CD4-positive, alpha-beta T cell treated with Interferon gamma for 1 hour (primary cell): ENCODE measurements at places on chromosomes 16 and 17.

GRCh38 chr16:72715267-72715666, 332.7 kb downstream of the ZFHX3 start:
- no peak for DNase-seq

- DNase-seq, result no peak
Observed at GRCh38 chr16:84943620-84944019, 67.7 kb downstream of the ZDHHC7 start.

DNA sequence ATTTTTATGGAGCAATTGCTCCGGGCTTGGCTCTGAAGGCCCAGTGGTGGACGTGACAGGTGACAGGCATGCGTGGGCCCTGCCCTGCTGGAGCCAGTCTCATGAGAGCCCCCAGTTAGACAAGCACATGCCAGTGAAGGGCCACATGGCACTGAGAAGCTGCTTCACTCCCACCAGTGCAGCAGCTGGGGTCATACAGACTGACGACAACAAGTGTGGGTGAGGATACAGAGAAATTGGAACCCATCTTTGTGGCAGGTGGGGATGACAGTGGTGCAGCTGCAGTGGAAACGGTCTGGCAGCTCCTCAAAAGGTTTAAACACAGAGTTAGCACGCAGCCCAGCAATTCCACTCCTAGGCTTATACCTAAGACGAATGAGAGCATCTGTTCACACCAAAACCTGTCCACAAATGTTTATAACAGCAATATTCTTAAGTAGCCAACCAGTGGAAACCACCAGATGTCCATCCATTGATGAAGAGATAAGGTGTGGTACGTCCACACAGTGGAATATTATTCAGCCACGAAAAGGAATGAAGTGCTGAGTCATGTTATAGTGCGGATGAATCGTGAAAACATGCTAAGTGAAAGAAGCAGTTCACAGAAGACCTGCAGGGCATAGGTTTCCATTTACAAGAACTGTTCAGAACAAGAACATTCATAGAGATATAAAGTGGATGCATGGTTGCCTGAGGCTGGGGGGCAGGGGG, 12.5 kb upstream of the CIBAR2 start:
- no peak for DNase-seq

DNA sequence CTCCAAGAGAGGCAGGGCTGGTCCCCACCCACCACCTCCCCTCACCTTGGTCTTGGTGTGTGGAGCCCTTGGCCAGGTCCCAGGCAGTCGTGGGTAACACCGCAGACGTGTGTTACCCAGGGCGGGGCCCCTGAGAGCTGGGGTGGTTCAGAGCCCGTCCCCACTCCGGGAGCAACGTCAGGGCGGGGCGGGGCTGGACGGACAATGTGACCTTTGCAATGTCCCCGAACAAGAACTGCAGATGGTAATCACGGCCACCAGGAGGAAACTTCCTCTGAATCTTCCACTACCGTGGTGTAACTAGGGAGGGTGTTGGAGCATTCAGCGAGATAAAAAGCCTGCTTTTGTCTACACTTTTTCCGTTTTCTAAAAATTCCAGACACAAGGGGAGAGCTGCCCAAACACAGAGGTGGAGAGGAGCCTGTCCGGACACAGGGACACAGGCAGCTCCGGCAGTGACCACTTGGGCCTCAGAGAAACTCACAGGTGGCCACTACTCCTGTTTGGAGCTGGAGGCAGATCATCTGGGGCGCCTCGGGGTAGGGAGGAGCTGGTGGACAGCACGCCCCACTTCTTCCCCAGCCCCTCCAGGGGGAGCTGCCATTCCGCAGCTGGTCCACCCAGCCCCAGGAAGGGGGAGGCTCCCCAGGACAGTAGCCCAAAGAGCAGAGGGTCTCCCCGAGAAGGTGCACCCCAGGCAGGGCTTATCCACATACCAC, 14.2 kb upstream of the SLC38A10 start:
- DNase-seq, result peak; percentile 76

DNA sequence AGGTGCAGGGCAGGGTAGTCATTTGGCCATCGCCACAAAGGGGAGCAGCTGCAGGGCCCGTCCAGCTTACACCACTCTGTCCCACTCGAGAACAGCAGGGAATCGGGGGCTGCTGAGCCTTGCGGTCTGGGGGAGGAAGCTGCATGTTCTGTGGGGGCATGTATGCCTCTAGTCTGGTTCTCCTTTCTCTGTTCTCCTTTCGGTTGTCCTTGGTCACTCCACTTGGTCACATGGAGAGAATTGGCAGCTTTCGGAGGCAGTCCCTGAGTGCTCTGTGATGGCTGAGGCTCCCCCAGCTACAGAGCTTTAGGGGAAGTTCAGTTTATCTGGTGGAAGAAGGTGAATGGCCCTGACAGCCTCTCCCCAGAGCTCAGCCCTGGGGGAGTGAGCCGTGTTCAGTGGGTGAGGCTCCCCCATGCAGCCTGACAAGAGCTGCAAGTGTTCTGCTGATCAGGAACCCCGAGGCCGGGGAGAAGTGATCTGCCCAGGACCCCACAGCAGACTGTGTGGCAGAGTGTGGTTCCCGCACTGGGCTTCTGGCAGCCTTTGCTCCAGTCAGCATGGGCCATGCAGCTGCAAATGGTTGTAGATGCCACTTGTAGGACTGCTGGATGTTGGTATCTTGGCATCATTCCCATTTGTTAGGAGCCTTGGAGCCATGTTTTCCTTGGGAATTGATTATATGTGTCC, 22.3 kb upstream of the SMPD3 start:
- peak; percentile 67 for DNase-seq

DNA sequence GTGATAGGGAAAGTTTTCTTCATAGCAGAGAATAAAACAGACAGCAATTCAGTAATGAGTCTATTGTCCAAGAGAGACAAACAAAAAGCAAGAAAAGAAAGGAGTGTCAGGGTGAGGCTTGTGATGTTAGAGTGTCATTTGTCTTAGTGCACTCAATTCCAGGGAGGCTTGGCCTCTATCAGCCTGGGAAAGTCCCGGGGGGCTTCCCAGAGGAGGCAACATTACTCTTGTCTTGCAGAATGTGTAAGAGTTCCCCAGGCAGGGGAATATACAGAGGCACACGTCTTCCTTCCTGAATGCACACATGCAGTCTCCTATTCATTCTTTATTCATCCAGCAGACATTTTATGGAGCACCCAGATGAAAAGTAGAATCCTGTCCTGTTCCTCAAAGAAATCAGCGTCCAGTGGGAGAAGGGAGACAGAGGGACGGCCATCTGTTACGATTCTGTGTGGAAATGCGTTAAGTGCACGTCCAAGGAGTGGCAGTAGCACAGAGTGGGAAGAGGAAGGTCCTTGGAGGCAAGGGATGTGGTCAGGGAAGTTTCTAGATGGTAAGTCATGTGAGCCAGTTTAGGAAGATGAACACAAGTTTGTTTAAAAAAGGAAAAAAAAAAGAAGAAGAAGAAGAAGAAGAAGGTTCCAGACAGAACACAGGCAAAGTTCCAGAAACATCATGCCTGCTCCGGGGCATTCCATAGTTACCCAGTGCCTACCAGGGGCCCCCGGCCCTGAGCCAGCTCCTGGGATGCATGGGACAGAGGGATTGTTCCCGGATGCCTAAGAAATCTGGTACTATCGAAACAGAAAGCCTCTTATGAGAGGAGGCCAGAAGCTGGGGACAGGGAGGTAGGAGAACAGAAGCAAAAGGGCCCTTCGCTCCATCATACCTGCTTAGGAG, 21.1 kb downstream of the CACNG4 start:
- DNase-seq, result no peak

DNA sequence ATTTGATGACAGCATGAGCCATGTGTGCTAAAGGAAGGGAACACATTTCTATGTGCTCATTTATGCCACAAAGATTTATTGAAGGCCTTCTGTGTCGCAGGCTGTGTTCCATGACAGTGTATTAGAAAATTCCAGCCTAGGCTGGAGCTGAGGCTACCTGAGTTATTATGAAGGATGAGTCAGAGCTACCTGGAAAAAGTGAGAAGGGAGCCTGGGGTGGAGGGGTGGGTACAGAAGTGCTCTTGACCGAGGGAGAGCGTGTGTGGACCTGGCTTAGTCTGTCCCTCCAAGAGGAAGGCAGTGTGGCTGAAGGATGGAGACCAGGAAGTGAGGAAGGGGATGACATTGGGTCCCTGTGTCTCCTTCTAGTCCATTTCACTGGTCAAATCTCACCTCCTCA, 98.3 kb downstream of the N4BP1 start:
- no peak for DNase-seq

DNA sequence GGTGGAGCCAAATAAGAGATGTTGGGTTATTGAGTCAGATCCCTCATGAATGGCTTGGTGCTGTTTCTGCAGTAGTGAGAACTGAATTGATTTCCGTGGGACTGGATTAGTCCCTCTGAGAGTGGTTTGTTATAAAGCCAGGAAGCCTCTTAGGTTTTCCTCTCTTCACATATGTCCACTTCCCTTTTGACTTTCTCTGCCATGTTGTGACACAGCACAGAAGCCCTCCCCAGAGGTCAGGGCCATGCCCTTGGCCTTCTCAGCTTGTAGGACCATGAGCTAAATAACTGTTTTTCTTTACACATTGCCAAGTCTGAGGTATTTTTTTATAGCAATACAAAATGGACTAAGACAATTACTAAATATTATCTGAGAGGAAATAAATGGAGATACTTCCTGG, 10.3 kb upstream of the HAPSTR1 start:
- no peak for DNase-seq

DNA sequence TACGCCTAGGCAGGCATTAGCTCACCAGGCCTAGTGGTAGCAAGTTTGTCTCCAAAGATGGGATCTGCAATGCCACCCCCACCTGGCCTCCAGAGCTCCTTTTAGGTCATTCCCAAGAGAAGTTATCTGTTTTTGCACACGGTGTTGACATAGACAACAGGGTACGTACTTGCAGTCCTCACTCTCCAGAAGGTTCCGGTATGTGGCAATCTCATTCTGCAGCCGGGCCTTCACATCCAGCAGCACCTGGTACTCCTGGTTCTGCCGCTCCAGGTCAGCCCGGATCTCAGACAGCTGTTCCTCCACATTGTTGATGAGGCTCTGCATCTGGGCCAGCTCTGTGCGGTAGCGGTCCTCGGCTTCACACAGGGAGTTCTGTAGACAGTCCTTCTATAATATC, 9.8 kb upstream of the KRT31 start:
- no peak for DNase-seq

DNA sequence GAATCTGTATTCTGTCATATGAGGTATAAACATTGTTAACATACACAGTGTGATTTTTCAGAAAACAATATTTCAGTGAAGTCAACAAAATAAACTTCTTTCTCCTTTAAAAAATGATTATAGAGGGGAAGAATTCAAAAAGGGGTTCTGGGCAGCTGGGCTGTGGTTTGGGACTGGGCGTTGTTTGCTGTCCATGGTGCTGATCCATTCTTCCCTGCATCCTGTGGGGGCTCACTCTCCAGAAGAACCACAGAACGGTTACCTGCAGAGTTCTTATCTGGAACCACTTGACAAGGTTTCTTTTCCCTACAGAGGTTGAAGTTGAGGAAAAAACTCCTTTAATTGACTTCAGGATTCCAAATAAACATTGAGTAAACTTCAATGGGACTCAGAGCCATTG, 1091.0 kb downstream of the CDH8 start:
- DNase-seq, result no peak

DNA sequence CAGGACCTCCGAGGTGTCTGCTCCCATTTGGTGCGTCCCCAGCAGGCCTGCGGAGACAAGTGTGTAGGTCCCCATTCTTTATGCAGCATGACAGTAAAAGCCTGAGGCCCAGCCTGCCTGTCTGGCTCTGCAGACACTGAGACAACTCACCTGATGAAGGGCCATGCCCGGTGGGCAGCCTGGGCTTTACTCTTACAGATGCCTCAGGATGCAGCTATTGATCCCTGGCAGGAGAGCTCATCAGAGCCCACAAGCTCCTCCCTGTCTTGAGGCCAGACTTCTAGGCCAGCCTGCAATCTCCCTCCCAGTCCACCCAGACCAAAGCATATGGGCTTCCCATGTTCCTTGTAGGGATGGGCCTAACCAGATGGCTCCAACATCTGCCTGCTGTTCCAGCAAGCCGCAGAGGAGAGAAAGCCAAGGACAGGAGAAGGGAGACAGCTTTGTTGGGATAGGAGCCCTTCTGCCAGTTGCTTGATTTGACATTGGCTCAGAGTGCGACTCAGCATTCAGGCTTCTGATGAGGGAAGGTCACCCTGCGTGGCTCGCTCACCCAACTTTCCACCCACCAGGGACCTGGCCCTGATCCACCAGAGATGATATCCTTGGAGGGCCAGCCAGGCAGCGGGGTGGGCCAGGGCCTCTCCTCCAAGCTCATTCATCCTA, 87.5 kb downstream of the SOCS1 start:
- DNase-seq, result no peak

DNA sequence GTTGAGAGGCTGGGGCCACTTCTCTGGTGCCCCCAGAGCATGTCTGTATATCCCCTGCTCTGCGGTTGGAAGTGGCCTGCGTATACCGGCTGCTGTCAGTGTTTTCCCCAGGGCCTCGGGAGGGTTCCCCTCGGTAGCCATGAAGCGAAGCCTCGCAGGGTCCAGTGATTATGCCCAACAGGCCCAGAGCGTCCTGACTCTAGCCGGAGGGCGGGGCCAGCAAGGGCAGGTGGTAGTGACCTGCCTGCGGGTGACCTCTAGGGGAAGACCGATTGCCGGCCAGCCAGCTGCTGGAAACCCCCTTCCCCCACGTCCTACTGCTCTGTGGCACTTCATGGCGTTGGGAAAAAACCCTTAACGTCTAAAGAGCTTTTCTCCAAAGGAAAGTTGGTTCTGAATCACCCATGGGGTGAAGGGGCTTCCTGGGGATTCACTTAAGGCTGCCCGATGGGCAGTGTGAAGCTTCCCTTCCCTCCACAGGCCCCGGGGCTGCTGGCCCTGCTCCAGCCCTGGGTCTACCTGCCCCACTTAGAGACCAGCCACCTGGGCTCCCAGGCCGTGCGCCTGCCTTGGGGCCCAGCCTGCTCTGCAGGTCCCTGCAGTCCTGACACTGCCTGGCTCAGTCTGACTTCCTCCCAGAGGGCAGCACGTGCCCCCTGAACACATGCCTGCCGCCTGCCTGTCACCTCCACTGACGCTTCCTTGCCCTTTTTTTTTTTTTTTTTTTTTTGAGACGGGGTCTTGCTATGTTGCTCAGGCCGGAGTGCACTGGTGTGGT, 72.8 kb downstream of the SOCS1 start:
- no peak for DNase-seq

DNA sequence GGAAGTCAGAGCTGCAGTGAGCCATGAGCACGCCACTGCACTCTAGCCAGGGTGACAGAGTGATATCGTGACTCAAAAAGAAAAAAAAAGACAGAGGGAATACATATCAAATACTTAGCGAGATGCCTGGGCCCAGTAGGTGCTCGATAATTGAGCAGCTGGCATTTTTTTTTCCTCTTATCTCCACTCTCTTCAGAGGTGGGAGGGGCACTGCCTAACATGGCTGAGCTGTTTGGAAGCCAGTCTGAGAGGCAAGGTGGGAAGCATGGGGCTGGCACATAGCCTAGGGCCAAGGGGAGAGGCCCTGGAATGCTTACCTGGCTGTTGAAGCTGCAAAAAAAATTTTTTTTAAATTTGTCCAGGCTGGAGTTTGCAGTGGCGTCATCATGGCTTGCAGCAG, 38.4 kb downstream of the HIC1 start:
- no peak for DNase-seq

DNA sequence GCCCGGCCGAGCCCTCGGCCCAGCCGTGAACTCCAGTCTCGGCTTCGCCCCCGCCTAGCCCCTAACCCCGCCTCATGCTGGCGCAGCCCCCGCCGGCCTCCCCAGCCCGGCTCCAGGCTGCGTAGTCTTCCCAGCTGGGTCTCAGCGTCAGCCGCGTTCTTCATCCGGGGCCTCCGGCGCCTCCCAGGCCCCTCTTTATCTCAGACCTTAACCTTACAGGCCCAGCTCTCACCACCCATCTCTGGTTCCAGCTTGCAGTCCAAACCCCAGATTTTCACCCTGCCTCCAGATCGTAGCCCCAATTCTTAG, at the start of gene PROCA1:
Gene PROCA1, minus strand, starts transcription at position 166 of the 309 bp plus-strand sequence. CDS start 228 bp downstream, outside the sequence.
- no peak for DNase-seq
